ENCODE measurements at places on chromosomes 3 and 15.

GRCh38 chr3:155248531-155249187, 44.8 kb downstream of the STRIT1 start:
- DNase-seq = no peak

DNA sequence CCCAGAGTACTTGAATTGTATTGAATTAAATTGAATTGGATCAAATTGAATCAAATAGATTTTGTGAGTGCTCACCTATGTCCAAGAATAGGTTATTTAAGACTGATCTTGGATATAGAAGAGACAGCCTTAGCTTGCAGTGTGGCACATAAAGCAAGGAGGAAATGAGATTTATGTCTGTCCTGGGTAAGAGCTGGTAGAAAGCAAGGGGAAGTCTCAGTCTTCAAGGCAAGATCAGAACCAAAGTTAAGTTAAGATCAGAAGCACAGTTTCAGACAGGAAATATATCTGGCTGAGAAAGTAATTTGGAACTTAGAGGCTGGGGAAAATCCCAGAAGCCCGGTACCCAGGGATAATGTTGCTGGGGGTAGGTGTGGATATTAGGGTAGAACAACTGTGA, 244.4 kb upstream of the ARPP21 start:
- no peak for DNase-seq

DNA sequence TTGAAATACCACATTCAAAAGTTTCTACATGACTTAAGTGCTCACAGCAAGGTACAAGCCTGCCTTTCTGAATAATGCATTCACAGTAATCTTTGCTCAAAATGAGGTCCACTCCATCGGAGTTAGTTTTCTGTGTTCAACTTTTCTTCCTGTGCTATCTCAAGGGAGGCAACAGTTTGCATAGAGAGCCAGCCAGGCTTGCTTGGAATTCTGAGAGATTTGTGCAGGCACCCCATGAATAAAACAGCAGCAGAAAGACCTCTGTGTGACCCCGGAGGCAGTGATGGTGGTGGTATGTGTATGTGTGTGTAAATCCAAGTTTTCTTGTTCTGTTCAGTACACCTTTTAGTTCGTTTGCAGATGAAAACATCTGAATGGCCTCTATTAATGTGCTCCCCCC, 124.0 kb downstream of the ADAMTS9 start:
- no peak for DNase-seq

DNA sequence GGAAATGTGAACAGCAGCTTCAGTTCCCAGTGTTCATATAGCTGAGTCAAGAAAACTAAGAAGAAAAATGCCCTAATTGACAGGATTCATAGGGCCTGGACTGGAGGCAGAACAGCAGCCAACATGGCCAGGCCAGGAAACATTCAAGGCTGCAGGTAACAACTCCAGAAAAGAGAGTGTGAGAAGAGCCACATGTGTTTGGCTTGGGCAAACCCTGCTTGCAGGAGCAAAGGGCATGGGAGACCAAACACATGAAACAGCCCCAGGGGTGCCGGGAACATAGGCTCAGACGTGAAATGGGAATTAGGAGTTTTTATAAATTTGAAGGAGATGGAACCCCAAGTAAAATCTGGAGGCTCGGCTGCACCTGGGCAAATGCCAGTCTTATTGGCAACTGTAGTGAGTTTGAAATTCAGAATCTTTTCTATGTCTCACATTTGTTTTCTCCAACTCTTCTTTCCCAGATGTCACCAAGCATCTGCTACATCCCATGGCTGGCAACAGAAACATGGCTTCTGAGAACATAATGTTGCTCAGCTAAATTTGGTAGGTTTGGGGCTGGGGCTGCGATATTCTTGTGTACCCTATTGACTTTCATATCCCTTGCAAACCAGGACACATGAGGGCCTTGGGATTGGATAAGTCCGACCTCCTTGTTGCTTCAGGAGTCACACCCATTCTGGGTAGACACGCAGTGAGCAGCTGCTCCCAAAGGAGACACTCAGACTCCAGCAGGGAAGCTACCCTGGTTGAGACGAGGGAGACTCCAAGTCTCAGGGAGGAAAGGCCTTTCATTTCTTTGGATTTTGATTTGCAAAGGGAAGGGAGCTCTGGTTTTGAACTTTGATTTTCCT, 98.9 kb upstream of the CLSTN2 start:
- no peak for DNase-seq

- DNase-seq = peak; percentile 32
Measured at GRCh38 chr3:197000211-197000610, 29.4 kb downstream of the MELTF start.

GRCh38 chr3:126197343-126197742, 17.0 kb upstream of the ALDH1L1 start:
- no peak for DNase-seq

DNA sequence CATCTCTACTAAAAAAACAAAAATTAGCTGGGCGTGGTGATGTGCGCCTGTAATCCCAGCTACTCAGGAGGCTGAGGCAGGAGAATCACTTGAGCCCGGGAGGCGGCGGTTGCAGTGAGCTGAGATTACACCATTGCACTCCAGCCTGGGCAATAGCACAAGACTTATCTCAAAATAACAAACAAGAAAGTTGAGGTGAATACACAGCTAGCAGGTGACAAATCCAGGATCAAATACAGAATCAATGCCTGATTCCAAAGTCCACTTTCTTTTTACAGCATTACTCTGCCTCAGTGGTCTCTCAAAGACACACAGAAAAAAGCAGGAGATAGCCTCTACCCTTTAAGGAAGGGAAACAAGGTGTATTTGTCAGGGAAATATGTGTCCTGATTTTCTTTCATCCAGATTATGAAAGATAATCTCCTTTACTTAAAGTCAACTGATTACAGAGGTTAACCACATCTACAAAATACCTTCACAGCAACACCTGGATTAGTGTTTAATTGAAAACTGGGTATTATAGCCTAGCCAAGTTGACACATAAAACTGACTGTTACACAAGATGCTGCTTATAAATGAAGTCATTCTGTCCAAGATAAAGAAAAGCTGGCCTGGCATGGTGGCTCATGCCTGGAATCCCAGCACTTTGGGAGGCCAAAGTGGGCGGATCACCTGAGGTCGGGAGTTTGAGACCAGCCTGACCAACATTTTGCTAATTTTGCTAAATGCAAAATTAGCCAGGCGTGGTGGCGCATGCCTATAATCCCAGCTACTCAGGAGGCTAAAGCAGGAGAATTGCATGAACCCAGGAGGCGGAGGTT, 4.0 kb upstream of the SLC25A38 start:
- DNase-seq = no peak

- no peak for DNase-seq
Measured at GRCh38 chr3:172077197-172077757, 37.9 kb downstream of the FNDC3B start.

DNA sequence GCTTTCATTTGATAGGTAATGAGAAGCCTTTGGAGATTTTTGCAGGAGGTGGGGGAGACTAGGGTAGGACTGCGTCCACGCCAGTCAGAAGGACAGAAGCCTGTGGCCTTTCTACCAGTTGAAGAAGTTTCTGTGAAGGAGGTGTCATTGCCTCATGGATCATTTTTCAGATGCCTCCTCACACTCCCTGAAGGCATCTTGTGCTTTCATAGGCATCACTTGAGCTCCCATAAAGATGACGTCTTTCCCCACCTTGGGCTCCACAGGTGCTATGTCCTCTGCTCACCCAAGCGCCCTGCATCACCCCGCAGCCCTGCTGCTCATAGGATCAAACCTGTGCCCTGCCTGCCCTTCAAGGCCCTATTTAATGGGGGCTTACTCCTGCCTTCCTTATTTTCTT, 7.5 kb upstream of the ITGA11 start:
- no peak for DNase-seq

DNA sequence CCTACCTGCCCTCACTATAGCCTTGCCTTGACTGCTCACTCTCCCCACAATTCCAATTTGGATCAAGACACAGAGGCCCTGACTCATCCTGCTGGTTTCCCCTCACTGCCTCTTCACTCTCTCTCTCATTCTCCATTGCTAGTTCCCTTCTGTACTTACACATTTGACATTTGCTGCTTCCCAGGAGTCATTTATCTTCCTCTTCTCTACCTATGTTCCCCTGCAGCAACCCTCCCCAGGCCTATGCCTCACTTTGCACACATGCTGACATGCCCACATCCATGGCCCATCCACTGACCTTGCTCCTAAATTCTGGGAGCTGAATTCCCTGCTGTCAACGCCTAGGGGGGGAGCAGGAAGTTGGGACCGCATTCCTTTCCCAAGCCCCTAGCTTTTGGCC, 82.2 kb downstream of the SRGAP3 start:
- no peak for DNase-seq

DNA sequence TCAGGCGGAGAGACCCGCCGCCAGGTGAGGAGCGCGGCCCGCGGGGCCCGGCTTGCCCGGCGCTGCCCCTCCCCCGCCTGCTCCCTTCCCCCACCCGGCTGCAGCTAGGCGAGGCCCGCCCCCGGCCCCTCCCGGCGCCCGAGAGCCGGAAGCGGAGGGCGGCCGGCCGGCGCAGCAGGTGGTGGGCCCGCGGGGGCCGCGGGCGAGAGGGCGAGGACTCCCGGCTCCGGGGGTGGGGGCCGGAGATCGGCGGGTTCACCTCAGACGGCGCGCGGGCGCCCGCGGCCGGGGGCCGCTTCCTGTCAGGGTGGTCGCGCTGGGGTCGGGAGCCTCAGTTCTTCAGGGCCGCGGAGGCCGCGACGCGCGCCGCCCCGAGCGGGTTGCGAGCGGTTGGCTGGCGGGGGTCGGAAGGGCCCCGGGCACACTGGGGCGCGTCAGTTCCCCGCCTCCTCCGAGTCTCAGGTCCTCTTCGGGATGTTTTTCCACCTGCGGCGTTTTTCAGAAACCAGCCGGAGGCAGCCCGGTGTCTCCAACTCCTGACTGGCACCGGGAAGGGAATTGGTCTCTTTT, 395 bp downstream of the ZFAND6 start:
- peak; percentile 50 for DNase-seq

DNA sequence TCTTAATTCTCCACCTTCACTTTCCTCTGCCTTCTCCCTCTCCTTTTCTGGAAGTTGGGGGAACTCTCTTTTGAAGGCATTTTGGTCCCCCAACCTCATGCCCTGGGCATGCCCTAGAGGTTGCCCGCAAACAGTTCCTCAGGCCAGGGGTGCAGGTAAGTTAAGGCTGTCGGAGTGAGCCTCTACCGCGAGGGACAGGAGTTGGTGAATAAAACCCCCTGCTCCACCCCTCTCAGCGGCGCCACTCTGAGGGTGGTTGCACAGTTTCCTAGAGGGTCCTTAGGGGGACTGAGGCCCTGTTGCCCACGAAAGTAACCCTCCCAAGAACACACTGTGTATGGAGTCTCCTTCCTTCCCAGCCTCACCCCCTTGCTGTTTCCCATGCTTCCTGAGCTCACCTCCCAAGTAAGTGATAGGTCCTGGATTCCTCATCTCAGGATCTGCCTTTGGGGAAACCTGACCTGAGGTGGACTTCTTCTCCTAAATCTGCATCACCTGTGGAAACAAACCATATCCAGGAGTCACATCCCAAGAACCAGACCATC, 23.1 kb upstream of the THSD4 start:
- DNase-seq = no peak

GRCh38 chr3:46944191-46944590, 32.4 kb downstream of the CCDC12 start:
- no peak for DNase-seq

- DNase-seq = no peak
Measured at GRCh38 chr15:96358001-96358801, 27.7 kb downstream of the NR2F2 start.

DNA sequence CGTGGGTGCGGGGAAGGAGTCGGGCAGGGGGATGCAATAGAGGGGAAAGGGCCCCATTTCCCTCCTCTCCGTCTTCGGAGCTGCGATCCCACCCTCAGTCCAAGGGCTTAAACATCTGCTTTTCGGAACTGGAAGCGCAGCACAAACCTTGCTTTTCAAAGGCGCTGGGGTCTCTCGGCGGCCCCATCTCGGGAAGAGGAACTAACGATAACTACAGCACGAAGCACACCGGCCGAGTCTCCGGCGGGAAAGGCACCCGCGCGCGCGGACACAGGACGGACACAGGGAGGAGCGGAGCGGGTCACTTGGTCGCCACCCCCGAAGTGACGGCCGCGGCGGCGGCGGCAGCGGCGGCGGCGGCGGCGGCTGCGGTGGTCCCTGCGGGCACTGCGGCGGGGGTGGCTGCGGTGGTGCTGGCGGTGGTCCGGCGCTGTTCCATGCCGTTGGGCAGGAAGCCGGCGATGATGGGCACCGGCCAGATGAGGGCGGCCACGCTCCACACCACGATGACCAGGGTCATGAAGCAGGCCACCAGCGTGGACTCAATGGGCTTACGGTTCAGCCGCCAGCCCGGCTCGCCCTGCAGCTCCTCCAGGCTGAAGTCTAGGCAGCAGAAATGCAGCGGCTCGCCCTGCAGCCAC, 1.1 kb downstream of the TMEM158 start:
- DNase-seq = peak; percentile 83

DNA sequence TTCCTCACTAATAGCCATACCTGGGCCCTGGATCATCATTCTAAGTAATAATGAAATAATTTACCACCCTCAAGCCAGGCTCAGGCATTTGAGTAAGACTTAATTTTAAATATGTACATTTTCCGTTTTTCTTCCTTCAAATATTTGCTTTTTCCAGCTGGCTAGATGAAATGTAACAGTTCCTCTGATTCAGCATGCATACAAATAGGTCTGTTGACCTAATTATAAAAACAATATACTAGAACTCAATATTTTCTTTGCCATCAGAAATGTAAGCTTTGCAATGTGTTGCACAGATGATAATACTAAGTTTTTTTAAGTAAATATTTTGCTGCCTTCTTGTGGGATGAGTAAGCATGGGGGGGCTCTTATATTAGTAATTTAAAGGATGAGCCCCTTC, 91.6 kb downstream of the FEZF2 start:
- DNase-seq = peak; percentile 13

DNA sequence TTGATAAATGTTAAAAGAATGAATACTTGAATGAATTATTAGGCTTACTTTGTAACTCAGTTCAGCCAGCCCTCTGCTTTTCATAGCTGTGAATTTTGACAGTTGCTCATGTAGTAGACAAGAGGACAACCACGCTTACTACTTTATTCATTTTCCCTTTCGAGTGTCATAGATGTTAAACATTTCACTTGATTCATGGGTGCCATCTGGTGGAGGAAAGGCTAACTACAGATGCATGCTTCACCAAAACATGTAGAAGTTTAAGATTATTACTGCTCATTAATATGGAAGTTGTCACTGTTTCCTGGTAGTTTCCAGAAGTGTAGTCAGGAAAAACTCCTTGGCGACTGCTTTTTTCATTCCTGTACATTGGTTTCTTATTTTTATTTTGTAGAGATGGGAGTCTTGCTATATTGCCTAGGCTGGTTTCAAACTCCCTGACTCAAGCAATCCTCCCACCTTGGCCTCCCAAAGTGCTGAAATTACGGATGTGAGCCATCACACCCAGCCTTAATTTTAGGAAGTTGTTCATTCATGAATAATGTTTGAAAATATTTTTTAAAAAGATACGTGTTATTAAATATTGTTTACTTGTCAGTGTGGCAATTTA, 163.2 kb downstream of the B3GALNT1 start:
- peak; percentile 66 for DNase-seq
